ENCODE measurements at places on chromosomes 7 and 10. TPM values are rescaled to one million over a fixed set of nuclear protein-coding genes. Genes with fewer than 3 reads are reported as not detected.

The DKK1 gene
- total RNA-seq, result 6.5 TPM

The MEST gene
- 65.6 TPM for total RNA-seq

The FAM25C gene
- total RNA-seq, result not detected

The UPK3B gene
- not detected for total RNA-seq

The AGR2 gene
- total RNA-seq, result 1.2 TPM

The GJD4 gene
- not detected for total RNA-seq

The OR2A1 gene
- total RNA-seq, result not detected
